ENCODE measurements at places on chromosomes 12 and 14.
A peak's percentile ranks its signal among the peaks of the same experiment; 100 is the strongest.

DNA sequence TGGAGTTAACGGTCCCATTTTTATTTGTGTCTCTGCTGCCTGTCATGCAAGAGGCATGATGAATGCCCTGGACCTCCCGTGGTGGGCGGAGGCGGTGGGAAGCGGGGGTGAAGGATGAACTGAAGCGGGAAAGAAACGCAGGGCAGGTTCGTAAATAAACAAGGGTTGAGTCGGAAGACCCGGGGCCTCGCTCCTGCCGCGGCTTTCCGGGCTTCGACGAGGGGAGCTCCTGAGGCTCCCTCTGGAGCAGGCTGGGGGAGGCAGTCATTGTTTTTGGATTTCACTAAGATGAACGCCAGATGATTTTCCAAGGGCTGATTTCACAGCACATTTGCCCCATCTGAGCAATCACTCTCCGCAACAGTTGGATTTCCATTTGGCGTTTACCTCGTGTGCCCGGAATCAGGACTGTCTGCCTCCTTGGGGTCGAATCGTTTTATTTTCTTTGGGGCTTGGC is 130.2 kb downstream of the SLC38A6 start:
- no peak for DNase-seq

DNA sequence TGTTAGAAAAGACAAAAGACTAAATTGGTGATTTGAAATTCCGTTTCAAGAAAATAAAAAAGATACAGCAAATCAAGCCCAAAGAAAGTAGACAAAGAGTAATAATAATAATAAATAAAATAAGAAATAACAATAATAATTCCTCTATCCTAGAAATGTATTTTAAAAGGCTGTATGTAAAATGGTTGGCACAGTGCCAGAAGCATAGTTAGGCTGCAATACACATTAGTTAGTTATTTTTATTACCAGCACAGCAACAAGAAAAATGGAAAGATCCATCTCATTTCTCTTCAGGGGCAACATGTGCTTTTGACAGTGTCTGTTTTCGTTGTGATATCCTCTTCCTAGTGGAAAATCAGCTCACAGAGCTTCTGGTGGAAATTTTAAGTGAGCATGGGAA is 174.1 kb upstream of the TMTC1 start:
- DNase-seq: no peak

- DNase-seq: peak; percentile 75
These were observed 107.0 kb downstream of the PTCSC3 start for GRCh38 chr14:36069535-36069900.

- no peak for DNase-seq
These were observed 36.4 kb downstream of the MEG3 start for GRCh38 chr14:100862277-100862676.

- no peak for DNase-seq
These were observed 216.3 kb upstream of the ATXN7L3B start for GRCh38 chr12:74321381-74321780.

GRCh38 chr14:78848234-78848820 is 678.2 kb downstream of the NRXN3 start:
- peak; percentile 69 for DNase-seq

GRCh38 chr12:42588524-42589464 is 752 bp downstream of the PRICKLE1 start:
- DNase-seq: peak; percentile 59

DNA sequence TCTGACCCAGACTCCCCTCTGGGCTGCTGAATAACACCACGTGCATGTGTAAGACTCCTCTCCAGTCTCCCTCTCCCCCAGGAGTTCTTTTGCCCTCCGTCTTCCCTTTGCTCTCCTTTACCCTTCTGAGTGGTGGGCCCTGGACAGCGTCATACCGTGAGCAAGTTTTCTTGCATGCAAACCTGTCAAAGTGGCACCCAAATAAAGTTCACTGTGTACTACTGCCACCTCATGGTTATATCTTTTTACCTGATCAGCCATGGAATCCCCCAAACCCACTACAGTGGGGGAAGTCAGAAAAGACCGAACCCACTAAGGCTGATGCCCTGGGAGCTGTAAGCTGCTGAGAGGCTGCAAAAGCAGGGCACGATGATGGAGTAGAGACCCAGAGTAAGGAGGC is 131.1 kb upstream of the VRK1 start:
- no peak for DNase-seq

DNA sequence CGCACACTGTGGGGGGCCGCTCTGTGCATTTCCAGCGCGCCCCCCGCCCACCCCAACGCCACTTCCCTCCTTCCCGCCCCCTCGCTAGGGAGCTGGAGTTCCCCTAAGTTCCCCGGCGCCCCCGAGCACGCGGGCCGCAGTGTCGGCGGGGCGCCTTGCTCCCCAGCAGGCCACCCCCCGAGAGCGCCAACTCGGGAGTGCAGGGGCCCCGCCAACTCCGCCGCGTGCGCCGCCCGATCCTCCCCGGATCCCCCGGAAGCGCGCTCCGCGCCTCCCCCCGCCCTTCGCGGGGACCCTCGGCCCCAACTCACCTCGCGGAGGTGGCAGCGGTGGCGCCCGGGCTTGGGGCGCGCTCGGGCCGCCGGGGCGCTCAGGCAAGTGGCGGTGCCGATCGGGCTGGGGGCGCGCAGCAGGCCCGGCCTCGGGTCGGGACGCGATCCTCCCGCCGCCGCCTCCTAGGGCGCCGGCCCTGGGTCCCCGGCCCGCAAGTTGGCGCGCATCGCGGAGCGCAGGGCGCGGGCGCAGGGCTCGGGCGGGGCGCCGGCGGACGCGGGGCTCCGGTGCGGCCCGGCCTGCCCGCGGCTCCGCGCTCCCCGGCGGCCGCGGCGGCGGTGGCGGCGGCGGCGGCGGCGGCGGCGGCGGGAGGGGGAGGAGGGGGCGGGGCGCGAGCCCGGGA is at the start of gene NCOR2:
NCOR2 (minus strand) TSS at position 616 of the 676 bp plus-strand sequence. CDS start 72,361 bp downstream, outside the sequence.
- peak; percentile 86 for DNase-seq

- no peak for DNase-seq
These were observed 669 bp downstream of the FANCM start for GRCh38 chr14:45136399-45136798.

DNA sequence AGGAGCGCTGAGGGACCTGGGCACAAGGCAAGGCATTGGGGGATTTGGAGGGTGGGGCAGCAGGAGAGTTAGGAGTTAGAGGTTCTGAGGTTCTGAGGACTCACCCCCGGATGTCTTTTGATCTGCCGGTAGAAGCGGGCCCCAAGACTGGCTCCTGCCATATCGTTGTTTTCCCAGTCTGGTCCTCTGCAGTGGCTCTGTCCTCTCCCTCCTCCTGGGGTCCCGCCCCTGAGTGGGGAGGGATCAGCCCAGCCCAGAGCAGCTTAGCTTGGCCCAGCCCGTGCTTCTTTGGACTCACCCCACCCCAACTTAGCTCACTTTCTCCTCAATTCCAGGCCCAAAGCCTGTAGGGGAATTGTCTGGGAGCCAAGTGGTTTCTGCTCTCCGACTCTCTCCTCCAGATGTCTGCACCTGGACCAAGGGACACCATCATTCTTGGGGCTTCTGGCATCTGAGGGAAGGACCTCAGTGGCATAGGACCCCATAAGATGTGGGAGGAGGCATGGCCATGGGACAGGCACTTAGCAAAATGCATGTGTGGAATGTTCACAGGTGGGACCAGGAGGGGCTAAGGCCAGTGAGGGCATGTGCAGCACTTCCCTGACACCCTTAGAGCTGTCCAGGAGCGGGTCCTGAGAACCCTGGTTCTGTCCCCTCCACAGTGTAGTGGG is 7.5 kb downstream of the SHMT2 start:
- no peak for DNase-seq

DNA sequence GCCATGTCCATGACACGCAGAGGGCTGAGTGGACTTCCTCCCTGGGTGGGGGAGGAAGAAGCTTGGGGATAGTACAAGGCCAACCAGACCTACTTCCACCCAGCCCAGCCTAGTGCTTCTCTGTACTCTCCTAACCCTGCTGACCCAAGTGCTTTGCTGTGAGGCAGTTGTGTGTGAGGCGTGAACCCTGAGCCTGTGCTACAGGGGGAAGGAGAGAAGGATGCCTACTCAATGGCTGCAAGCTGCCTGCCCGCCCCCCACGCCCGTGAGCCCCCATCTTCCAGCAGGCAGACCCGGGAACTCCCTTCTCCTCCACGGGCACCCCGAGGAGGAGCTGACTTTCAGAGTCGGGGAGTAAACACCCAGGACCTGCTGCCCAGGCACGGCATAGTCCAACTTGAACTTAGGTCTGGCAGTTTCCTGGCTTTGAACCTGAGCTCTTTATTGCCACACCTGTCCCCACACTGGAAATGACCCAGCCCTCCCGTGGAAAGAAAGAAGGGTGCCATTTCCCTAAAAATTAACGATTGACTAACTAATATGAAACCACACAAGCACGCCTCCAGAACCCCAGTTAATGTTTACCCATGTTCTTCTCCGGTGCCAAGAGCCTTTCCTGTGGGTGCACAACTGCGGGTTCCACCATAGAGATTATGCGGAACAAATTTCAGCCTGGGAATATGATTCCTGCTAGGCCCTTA is 10.8 kb downstream of the ALDH2 start:
- no peak for DNase-seq

GRCh38 chr12:25935355-25936144 is 22.9 kb upstream of the RASSF8 start:
- no peak for DNase-seq

- no peak for DNase-seq
These were observed 11.9 kb downstream of the FAM222A start for GRCh38 chr12:109725321-109726105.

DNA sequence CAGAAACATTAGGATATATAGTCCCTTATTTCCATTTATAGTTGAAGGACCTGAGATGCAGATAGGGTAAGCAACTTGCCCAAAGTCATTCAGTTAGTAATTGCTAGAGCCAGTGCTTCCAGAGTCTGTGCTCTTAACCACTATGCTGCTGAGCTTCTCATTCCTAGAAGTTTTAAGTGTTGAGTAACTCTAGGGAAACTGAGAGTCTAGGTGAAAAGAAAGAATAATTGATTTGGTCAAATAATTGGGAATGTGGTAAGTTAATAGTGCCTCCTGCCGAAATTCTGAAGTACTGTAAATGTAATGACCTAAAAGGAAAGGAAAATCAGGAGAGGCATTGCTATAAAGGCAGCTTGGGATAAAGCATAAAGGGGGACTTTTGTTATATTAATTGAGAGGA is 14.1 kb downstream of the PYROXD1 start:
- no peak for DNase-seq

- DNase-seq: no peak
These were observed 8.4 kb upstream of the KRT6A start for GRCh38 chr12:52501490-52501889.

DNA sequence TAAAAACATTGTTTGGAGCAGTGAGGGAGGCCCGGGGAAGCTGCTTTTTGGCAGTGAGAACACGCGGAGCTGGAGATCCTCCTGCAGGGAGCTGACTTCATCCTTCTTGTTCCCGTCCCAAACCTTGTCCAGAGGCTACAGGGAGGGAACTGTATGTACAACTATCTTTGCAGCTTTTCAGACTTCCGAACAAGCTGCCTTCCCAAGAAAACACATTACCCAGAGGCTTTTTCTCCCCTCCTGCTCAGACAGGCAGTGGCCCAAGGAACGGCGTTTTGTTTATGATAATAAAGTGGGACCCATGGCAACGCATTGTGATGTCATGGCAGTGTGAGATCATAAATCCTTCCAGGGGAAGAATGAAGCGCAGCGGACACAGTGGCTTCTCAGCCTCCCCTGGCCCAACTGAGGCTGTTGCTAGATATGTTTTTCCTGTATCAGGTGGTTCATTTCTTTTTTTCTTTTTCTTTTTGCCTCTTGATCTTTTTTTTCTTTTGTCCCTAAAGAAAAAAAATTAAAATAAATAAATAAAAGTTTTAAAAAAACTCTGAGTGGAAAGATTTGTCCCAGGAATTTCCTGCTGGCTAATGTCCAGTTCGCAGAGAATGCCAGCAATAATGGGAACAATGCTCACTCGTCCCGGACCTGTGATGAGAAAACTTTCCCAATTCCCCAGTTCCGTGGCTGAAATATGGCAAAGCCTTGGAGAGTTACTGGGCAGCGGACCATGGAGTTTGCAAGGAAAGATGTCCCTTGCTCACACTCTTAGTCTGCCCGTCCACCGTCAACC is 103.4 kb upstream of the MAP1LC3B2 start:
- DNase-seq: no peak

- peak; percentile 43 for DNase-seq
These were observed 163.8 kb upstream of the LMNTD1 start for GRCh38 chr12:25716842-25717241.

GRCh38 chr12:51941604-51942003 is 9.9 kb upstream of the ACVR1B start:
- DNase-seq: no peak

GRCh38 chr12:63967358-63968145 is 123.1 kb downstream of the SRGAP1 start:
- no peak for DNase-seq

DNA sequence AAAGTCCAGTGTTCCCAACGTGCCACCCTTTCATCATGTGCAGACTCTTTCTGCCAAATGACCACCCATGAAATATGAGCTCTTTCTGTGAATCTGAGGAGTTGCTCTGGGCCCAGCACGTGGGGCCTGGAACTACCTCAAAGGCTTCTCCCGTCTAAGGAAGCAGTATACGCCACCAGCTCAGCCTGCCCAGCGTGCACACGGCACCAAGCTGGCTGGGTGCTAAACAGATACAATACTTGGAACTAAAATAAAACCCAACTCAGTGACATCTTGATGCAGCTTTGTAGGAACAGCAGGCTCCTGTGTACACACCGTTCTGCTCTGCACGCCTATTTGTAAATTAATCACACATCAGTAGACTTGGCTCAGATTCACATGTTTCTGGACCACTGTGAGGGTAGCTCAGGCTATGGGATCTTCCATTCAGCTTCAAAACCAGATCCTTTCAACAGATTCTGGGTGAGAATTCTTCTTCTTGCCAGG is 74.8 kb downstream of the ARL6IP4 start:
- no peak for DNase-seq
